Activated CD4-positive, CD25-positive, alpha-beta regulatory T cell (primary cell): ENCODE measurements at places on chromosomes 5 and 9.

DNA sequence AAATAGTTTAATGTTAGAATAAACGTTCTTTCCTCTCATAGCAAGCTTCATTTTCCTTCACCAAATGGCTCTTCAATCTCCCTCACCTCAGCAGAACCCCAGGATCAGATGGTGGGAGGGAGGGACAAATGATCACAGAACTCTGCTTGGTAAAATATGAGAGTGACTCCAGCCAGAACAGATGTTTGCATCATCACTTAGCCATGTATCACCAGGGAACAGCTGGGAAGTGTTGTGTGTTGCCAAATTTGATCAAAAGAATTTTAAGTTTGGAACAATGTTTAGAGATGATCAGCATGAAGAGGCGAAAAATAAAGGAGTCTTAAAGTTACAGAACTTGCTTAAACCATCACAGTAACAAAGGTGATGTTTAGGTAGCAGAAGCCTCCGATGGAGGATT, 115.7 kb downstream of the FRMD3 start:
- no peak for DNase-seq

GRCh38 chr5:154058055-154059038, 19.6 kb downstream of the MFAP3 start:
- no peak for DNase-seq

DNA sequence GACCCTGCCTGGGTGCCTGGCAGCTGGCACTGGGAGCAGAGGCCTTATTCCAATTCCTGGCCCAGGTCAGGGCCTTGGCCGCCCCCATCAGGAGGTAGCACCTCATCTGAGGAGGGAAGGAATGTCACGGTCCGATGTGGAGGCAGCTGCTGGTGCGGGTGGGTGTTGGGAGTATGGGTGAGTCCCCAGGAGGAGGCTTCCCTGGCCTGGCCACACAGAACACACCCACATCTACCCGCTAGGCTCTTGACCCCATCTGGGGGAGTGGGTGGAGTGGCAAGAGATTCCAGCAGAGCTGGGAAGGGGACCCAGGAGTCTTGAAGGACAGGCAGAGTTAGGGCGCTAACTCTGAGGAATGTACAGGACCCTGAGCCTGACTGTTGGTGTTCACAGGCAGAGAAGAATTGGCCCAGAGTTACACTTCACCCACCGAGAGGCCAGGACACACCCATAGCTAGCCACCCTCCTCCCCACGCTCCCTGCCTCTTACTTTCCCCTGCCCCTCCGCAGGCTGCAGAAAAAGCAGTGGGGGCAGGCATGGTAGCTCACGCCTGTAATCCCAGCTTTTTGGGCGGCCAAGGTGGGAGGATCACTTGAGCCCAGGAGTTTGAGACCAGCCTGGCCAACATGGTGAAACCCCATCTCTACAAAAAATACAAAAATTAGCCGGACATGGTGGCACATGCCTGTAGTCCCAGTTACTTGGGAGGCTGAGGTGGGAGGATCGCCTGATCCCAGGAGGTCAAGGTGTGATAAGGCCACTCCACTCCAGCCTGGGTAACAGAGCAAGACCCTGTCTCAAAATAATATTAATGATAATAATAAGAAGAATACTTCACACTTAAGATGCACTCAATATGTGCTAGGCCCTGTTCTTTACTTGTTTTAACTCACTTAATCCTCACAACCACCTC, 6.0 kb downstream of the OLFML2A start:
- DNase-seq, result no peak

DNA sequence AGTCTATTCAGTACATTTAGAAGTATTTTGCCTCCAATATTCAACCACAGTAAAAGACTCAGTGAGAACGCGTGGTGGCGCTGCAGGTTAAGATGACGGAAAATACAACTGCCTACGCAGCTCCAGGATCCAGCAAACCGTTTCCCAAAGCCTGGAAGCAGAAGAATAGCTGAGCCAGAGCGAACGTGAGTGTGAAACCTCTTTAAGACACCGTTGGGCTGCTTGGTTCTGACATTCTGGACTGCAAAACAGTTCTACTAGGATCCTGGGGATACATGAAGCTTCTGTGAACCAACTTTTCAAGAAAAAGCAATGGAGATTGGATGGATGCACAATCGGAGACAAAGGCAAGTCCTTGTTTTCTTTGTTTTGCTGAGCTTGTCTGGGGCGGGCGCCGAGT, at the start of gene PCDHB16:
PCDHB16 (plus strand) TSS at position 140 of the 400 bp plus-strand sequence; CDS start at position 313, 173 bp downstream.
- DNase-seq, result no peak

DNA sequence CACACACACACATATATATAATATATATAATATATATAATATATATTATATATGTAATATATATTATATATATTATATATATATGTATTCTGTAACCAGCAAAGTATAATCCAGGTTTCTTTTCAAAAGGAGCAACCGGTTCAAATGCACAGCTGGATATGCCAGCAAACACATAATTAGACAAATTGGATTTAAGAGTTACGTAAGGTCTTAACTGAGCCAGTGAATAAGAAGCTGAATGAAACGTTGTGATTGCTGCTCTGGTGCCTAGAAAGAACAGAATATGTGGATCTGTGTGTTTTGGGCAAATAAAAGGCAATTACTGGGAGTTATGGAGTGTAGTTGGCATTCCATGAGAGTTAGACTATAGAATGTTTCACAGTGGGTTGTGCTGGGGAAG, 178.1 kb downstream of the SLF1 start:
- DNase-seq, result no peak

DNA sequence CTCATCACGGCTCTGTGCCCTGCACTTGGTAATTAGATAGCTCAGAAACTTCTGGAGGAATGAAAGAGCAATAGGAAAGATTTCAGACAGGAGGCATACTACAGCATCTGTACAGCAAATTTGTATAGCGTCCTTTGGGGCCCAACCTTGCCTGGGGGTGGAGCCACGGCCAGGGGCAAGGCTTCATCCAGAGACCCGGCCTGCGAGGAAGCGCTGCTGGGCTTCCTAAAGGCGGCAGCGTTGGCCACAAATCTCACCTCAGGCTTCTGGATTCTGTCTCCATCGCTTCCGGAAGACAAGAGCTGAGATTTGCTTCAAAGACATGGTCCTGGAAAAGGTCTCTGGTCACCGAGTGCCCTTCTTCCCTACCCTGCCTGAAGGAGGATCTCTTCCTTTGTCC, 12.2 kb upstream of the SPATA31D1 start:
- DNase-seq, result no peak

DNA sequence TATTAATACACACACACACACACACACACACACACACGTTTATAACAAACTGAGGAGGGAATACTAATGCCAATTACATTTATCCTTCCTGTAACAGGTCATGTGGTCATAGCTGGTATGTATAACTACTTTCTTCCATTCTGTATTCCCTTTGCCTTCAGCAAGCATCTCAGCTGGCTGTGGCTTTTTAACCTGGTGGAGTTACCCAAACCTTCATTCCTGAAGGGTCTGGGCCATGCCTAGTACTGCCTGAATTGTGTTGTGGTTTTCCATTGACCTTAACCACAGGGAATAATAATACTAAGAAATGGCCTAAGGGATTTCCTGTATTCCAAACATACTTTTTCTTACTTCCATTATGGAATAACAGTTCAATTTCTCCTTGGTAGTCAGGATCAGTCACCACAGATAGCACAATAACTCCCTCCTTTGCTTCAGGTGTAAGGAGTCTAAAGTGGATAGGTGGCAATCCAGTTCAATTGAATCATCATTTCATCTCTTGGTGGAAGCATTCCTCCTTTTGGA, 222.2 kb upstream of the MEF2C start:
- no peak for DNase-seq

DNA sequence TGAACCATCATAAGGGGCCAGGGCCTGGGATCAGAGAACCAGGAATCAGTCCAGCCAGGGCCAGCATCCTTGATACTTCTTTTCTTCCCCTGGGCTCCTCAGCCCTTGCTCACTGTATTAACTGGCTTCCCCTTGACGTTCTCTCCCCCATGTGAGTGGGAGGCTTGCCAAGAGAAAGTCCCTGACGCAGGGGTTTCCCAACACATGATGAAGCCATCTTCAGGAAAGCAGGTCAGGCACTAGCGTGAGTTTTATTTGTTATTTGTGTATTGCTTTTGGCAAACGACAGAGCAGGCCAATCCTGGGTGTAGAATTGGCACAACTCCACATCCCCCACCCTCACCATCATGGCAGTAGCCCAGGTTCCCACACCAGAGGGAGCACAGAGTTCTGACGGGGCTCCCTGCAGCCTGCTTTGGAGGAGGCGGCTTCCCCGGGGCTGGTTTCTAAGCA, 165.5 kb upstream of the NFIL3 start:
- no peak for DNase-seq

- DNase-seq, result no peak
These were observed 458.6 kb upstream of the CLINT1 start for GRCh38 chr5:158317507-158317906.

DNA sequence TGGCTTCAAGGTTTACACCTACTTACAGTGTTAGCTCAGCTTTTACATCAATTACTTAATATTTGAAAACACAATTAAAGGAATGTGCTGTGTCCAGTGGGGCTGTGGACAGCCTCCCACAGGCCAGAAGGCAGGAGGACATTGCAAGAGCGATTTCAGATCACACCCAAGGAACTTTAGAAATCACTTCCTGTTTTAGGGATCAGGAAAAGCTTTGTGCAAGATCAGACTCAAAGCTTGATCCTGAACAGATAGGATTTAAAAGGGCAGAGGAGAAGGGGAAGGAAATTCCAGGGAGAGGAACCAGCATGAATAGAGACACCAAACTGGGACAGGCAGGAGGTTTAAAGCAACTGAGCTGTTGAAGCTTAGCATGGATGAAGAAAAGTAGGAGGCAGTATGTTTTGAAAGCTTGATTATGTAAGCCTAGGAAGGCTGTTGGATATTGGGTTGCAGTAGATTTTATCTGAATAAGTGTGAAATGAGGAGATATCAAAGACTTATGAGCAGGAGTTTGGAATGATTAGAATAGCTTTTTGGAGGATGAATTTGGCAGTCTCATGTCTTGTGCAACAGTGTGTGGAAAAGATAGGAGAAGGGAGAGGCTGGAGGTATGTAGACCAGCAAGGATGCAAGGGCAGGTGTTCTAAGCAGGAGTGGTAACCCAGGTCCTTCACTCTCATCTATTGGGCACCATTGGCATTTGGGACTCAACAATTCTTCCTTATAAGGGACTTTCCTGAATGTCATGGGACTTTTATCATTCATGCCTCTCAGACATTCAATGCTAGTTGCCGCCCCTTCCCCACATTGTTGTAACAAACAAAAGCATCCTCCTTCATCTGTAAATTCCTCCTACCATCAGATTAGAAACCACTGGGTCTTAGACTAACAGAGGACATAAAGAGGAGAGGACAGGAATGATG, 123.5 kb downstream of the TARS1 start:
- DNase-seq, result no peak

DNA sequence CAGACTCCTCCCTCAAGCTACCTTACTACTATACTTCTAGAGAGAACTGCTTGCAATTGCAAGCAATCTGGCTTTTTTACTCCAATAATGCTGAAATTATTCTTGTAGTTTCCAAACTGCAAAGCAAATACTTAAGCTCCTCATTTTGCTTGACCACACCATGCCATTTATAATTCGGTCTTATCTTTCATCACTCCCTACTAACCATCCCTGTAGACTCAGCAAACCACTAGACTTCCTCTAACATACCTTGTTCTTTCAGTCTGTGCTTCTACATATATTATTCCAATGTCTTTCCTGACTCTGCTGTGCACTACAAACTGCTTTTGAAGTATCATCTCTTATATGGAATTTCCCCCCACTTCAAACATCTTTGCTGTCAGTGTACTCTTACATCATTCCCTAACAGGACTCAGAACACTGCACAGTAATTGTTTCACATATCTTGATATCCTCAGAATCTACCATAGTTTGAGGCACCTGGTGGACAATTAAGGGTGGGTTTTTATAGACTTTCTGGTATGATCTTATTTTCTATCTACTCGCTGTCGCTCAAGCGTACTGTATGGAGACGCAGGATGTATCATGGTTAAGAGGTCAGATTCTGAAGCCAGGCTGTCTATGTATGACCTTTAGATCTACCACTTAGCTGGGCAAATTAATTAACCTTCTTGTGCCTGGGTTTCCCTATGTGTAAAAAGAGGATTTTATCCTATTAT, 2.8 kb downstream of the IL6ST start:
- DNase-seq, result no peak

DNA sequence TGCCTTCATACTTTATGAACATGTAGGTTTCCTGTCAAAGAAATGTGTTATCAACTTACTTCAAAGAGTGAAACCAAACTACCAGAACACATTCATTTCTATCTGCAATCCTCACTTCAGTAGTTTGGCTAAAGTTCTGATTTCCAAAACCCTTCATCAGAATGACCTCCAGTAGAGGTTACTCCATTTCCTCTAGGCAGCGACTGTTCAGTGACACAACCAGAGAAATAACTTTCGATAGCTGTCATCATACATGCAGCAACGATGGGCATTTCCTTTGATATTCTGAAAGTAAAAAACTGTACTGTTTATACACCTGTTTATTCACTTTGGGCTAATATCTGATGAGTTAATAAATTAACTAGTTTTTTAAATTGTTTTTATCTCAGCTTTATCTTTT, 532.5 kb upstream of the IZUMO3 start:
- no peak for DNase-seq

DNA sequence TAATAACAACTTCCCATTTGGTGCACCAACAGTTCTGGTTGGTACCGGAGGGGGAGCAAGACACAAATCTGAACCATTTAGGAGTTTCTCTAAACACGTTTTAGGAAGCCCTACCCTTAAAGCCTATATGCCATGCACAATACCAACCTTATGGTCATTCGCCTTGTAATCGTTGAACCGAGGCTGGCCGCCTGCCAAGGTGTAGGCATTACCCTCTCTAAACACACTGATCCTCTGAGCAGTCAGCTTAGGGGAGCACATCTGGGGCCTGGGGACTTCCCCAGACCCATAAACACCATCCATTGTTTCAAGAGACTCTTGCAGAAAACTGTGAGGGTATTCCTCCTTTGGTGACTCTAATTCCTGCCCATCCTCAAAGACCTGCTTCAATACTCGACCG, 328 bp downstream of the GRXCR2 start:
- no peak for DNase-seq

- DNase-seq, result no peak
These were observed 5.4 kb downstream of the LSM11 start for GRCh38 chr5:157748760-157749461.
